NCI-H1417 treated with DMSO at 0.1 percent for 48 hours (cell line): ENCODE measurements at places on chromosomes 12 and 14.

GRCh38 chr12:96194971-96195844 is 1.0 kb downstream of the ELK3 start:
- no peak for DNase-seq

GRCh38 chr12:76192416-76192815 is 107.9 kb upstream of the NAP1L1 start:
- DNase-seq, result no peak

GRCh38 chr12:39406262-39406661 is 36.7 kb downstream of the KIF21A start:
- DNase-seq, result no peak

DNA sequence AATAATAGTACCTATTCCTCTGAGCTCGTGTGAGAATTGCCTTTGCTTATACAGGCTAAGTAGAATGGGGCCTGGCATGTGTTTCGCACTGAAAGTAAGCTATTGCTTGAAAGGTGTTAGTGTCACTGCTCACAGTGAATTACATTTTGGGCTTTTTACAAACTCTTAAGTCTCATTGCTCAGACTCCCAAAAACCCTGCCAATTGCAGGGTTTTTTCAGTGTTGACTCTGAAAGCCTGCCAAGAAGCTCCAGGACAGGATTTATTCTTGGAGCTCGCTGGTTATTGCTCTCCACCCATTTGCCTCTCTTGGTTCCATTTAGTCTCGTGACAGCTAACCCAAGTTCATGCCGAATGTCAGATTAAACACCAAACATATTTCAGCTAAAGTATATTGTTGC is 39.8 kb downstream of the NOPCHAP1 start:
- no peak for DNase-seq

- DNase-seq, result no peak
Observed at GRCh38 chr12:130251236-130251780, 86.4 kb upstream of the PIWIL1 start.

GRCh38 chr12:78115889-78116288 is 285.2 kb downstream of the NAV3 start:
- DNase-seq, result no peak

DNA sequence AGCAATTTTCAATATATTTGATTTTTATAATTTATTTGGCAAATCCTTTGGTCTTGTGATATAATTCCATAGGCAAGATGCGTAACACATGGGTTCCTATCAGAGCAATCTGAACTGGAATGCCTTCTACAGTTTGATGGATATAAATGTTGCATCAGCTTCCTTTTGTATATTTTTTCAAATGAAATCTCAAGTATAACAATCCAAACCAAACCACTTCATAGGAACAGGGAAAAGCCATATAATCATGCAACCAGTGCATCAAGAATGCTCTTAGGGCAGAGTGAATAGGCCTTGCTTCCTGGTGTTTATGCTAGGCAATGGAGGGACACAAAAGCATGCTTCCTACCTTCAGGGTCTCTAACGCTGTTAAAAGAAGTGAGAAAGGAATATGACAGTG is 34.5 kb downstream of the EFCAB11 start:
- no peak for DNase-seq

DNA sequence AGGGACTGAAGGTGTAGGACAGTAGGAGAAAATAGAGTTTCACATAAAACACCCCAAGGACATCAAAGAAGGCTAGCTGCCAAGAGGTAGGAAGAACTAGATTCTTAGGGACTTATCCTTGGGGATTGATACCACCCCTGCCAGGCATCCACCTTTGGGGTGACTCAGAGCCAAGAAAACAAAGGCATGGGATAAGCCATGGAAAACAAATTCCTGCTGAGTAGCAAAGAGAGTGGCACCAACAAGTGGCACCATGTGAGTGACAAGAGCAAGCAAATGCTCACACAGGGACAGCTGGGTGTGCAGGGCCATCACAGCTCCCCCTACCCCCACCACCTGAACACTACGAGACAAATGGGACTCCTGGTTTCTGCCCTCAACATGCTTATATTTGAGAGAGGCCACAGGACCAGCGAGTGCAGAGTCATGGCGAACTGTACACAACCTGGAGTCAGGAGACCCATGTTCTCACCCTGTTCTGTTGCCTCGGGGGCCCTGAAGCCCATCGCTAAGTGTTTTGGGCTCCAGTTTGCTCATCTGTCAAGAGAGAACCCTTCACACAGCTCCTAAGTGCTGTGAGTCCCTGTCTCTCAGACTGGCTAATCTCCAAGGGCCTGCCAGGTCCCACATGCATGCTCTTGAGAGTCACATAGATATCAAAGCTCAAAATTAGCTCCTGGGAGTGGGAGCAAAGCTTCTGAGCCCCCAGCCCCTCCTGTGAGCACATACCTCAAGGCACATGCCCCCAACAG is 91.9 kb downstream of the DPF3 start:
- no peak for DNase-seq

DNA sequence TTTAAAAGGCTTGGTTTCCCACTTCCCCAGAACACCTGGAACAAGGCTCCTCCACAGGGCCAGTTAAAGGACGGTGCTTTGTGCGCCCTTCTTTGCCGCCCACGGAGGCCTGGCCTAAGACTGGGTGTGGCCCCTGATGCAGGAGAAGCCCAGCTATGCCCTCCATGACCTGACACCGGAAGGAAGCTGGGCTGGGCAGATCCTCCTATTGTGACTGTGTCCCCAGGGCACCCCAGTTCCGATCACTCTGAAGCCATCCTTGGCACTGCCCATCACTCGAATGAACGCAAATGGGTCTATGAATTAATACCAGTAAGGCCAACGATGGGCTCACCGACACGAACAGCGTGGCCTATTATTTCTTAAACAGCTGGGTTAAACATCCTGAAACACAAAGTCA is 42.6 kb downstream of the FBXO21 start:
- no peak for DNase-seq

- no peak for DNase-seq
Observed at GRCh38 chr12:118120579-118121363, 15.2 kb upstream of the PEBP1 start.

DNA sequence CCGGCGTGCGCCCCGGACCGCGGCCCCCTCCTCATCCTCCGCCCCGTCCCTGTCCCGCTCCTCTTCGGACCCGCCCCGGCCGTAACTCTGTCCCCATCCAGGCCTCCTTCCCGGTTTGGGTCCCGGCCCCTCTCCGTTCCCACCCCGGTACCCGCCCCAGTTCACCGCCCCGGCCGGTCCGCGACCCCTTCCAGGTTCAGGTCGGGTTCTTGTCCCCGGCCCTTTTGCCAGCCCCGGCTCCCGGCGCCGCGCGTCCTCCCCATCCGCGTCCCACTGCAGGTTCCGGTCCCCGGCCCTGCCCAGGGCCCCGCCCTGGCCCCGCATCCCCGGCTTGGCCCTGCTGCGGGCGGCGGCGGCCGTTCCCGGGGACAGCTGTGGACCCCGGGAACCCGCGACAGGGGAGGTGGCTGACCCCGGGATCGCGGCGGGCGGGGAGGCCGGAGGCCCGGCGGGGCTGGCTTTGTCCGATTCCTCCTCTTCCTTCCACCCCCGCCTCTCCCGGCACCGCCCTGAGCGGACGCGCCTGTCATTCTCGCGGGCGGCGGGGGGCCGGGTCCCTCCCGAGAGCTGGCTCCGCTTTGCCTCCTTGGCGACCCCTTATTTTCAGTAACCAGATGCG is 601 bp downstream of the KLC1 start:
- DNase-seq, result no peak

GRCh38 chr14:95683793-95684192 is 2.4 kb upstream of the TCL1B start:
- DNase-seq, result no peak

- no peak for DNase-seq
Observed at GRCh38 chr14:54450535-54450934, 9.4 kb upstream of the CNIH1 start.

DNA sequence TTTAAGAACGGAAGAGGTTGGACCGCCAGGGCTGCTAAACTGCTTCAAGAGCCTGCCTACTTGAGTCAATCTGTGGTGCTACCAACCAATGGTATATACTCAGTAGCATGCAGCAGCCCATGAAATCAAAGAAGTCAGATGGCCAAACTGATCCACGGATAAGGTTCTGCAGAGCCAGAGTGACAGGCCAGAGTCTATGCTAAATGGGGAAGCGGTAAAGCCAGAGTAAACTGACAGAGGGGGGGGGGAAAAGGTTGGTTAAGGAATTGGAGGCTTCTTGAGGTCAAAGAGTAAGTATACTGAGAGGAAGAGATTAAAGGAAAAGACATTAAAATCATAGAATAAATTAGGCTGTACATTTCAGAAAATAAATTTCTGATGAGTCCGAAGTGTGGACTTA is 15.4 kb upstream of the SLC6A13 start:
- DNase-seq, result no peak
